ENCODE measurements at places on chromosomes 12 and 14.

DNA sequence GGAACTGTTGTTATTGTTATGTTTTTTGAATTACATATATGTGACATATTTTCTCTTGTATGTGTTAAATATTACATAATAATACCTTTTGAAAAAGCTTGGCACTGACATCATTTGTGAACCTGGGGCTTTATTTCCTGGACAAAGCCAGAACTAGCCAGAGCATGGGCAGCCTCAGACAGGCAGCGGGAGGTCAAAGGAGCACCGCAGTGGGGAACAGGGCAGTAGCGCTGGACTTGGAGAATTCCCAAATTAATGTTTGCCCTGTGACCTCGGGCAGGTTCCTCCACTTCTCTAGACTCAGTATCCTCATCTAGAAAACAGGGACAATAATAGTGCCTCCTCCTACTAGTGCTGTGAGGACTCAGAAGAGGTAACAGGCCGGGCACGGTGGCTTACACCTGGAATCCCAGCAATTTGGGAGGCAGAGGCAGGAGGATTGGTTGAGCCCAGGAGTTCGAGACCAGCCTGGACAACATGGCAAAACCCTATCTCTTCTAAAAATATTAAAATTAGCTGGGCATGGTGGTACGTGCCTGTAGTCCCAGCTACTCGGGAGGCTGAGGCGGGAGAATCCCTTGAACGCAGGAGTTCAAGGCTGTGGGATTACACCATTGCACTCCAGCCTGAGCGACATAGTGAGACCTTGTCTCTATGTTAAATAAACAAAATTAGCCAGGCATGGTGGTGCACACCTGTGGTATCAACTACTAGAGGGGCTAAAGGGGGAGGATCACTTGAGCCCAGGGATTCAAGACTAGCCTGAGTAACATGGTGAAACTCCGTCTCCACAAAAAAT lies 27.3 kb upstream of the ITPK1 start:
- no peak for DNase-seq

- no peak for DNase-seq
Observed at GRCh38 chr14:96135285-96135684, 69.4 kb upstream of the BDKRB2 start.

DNA sequence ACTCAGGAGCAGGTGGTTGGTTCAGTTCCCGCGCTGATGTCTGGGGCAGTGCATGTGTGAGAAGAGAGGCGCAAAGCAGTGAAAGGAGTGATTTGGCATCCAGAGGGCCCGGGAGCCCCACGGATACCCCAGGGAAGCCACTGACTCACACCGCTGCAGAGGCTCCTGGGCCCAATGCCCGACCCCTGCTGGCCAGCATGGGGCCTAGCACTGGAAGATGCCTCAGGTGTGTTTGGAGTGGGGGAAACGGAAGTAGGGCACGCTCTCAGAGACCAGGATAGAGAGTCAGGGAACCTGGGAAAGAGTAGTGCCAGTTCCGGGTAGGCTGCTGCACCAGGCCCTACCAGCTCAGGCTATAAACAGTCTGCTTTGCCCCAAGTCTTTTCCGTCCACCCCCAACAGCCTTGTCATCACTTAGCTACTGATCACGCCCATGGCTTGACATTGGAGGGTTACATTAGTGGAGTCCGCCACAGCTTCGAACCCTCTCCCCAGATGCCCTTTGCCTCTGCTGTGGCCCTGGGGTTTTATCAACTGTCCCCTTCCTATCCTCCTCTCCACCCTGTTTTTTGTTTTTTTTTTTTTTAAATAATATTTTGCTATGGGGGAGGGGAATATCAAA lies 9.5 kb upstream of the CSAD start:
- no peak for DNase-seq

- no peak for DNase-seq
Observed at GRCh38 chr14:36827861-36828260, 166.2 kb downstream of the PAX9 start.

- no peak for DNase-seq
Observed at GRCh38 chr14:74611650-74612349, at the start of gene LTBP2. TSS of gene LTBP2 (minus strand) at chr14:74612237. CDS start at chr14:74611944, 293 bp downstream.

GRCh38 chr14:99670361-99671234 lies 13.5 kb upstream of the CYP46A1 start:
- no peak for DNase-seq

- DNase-seq, result no peak
Observed at GRCh38 chr14:89628521-89628920, 211.5 kb upstream of the FOXN3 start.

DNA sequence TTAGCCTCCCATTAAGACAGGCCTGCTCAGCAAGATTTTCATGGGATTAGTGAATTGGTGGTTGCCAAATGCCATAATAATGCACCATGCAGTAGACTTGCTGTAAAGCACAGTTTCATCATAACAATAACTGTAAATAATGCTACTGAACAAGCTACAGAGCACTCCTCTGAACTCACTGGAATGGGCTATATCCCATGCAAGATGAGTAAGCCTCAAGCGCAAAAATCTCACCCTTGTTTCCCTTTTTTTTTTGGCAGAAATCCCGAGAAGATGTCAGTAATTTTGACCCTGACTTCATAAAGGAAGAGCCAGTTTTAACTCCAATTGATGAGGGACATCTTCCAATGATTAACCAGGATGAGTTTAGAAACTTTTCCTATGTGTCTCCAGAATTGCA lies 145.9 kb upstream of the HIF1A start:
- DNase-seq, result no peak

DNA sequence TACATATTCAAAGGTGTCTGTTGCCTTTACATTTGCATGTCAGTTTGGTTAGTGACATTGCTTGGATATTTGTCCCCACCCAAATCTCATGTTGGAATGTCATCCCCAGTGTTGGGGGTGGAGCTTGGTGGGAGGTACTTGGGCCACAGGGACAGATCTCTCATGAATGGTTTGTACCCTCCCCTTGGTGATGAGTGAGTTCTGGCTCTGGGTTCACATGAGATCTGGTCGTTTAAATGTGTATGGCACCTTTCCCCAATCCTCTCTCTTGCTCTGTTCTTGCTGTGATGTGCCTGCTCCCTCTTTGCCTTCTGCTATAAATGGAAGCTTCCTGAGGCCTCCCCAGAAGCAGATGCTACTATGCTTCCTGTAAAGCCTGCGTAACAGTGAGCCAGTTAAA lies 207.9 kb upstream of the DIO3 start:
- DNase-seq, result no peak

DNA sequence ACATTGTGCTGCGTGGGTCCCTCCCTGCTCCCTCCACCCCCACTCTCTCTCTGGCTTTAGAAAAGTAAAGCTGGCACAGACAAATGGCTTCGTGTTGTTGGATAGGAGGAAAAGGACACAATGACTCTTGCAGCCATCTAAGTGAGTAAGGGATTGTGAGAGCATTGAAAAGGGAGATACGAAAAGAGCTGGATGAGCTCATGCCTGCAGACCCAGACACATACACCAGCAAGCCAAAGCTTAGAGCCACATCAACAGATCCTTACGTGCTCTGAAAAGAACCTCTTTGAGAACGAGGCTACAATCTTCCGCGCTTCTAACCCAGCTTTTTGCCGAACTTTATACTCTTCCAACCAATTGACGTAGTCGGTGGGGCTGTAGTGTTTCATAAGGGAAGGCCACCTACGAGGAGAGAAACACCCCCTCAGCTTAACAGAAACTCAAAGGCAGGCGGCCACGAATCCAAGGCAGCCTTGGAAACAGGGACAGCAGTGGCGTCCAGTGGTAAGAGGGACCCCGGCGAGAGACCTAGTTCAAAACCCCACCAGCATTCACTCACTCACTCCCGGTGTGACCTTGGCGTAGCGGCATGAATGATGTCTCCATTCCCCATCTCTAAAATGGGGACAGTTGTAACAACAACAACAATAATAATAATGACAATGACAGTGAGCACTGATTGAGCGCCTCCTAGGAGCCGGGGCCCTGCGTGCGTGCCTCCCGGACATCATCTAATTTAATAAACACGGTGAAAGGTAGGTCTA lies 1.1 kb downstream of the FBXO21 start:
- DNase-seq, result no peak

GRCh38 chr12:109833307-109834189 lies at the start of gene TRPV4:
TSS of gene TRPV4 (minus strand) at chr12:109833398. CDS start at chr12:109814796, 18,602 bp downstream.
- no peak for DNase-seq

- no peak for DNase-seq
Observed at GRCh38 chr12:59444932-59445331, 150.9 kb upstream of the SLC16A7 start.

- no peak for DNase-seq
Observed at GRCh38 chr14:59428581-59429012, 36.6 kb downstream of the GPR135 start.

GRCh38 chr12:20514598-20514997 lies 146.3 kb downstream of the PDE3A start:
- no peak for DNase-seq

GRCh38 chr14:98606041-98606640 lies 665.9 kb downstream of the BCL11B start:
- no peak for DNase-seq

DNA sequence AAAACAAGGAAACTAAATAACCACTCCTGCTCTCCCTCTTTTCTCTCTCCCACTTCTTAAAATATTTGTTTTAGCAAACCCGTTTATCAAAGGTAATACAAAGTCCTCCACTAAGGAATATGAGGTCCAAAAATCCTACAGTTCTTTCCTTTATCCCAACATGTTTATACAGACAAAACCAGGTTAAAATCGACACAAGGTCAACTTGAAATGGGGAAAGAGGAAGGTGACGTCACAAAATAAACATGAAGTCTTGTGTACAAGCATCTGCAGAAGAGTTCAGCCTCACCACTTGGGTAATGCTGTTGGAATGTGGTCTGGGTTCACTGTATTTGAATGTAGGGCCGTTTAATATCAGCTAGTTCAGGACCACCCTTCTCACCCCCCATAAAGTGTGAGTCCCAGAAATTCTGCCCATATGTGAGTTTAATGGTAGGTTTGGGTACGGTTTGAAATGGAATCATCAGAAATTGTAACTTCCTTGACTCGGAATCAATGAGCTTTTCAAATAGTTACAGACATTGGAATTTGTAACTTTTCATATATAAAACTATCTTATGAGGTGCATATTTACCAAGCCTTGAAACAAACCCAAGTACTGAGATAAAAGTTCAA lies 120.0 kb upstream of the SLC38A2 start:
- no peak for DNase-seq

- no peak for DNase-seq
Observed at GRCh38 chr14:60153991-60154390, 11.2 kb downstream of the DHRS7 start.

DNA sequence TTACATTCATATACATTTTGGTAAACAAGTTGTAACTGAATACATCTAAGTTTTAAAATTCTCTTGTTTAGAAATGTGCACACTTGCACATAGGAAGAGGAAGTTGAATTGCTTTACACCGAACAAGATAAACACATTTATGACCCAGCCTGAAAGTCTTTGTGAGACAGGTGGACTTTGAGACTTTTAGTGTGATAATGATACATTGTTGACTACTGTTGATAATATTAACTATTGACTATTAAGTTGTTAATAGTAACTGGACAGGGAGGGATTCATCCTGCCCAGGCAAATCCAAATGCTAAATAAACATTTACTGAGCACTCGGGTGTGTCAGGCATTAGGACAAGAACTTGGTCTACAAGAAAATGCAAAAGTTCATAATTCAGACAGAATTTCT lies 68.0 kb downstream of the AVPR1A start:
- no peak for DNase-seq

- DNase-seq, result no peak
Observed at GRCh38 chr12:102990419-102990818, 32.9 kb downstream of the ASCL1 start.

DNA sequence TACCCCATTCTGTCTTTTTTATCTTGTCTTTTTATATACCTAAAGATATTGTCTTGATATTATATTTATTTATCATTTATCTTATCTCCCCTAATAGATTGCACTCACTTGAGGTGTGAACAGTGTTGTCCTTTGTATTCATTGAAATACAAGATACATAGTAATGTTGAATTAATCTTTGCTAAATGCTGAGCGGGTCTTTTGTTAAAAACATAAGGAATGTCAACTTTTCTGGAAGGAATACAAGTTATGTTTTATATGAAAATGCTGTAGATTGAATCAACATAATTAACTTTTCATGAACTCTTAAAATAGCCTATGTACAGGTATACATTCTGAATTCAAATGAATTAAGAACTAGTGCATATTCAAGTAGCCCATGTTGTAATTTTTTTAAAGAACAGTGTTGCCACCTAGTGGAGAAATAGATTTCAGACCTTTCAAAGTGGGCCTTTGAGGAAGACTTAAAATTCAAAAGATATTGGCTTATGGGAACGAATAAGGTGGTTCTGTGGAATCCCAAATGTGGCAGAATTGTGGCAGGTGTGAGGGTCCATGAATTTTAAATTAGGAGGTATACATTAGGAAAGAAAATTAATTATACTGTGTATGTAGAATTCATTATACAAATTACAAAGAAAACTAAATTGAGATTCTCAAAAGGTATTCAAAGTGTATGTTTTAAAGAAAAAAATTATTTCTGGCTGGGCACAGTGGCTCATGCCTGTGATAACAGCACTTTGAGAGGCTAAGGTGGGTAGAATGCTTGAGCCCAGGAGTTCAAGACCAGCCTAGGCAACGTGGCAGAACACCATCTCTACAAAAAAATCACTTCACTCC lies 19.1 kb downstream of the BBOF1 start:
- no peak for DNase-seq

- no peak for DNase-seq
Observed at GRCh38 chr14:26067786-26068459, 529.9 kb downstream of the NOVA1 start.

DNA sequence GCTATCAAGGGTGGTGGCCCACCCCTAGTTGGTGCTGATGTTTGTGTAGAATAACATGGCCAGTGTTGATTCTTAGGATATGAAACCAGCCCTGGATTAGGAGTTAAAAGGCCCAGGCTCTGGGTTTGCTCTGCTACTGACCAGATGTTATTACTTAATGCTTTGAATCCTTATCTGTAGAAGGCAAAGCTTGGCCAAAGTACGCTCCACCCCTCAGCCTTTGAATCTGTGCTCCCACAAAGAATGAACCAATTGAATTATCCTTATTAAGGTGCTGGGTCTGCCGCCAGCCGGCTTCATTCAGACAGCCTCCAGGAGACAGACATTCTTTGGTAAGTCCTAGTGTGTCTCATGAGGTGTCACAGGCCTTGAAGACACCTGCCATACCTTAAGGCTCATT lies 41.8 kb downstream of the AKAP3 start:
- DNase-seq, result no peak

DNA sequence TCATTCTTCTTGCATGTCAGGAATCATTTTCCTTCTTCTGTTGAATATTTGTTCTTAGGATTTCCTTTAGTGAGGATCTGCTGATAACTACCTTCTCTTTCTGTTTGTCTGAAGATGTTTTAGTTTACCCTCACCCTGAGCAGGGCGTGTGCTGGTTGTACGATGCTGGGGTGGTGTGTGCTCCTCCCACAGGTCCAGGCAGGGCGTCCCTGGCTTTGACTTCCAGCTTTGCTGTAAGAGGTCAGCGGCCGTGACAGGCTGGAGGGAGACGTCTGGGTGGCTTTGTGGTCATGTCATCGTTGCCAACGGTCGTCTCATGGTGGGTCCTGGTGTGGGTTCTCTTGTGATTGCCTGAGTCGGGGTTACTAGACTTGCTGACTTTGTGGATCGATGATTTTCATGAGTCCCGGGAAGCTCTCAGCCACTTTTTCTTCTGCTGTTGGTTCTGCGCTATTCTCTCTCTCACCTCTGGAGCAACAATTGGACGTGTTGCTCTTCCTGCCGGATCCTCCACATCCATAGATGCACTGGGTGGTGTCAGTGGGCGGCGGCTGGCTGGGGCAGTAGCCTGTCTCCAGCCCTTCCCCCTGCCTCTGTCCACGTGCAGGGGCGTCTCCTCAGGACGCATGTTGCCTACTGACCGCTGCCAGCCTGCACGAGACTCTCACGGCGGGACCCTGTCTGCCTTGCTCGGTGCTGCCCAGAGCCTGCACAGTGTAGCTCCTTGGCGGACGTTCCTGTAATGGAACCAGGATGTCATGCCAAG lies 8.4 kb downstream of the PACS2 start:
- no peak for DNase-seq
